Myocyte (in vitro differentiated cells): ENCODE measurements at places on chromosomes 7 and 10. TPM values are rescaled to one million over a fixed set of nuclear protein-coding genes. Genes with fewer than 3 reads are reported as not detected.
A peak's percentile ranks its signal among the peaks of the same experiment; 100 is the strongest.

BAMBI gene
- 0.47 and 4.6 TPM in 2 replicates for total RNA-seq

IGFBP1 gene
- total RNA-seq, result not detected in 2 replicates

ABCB1 gene
- not detected in 2 replicates for total RNA-seq

DNA sequence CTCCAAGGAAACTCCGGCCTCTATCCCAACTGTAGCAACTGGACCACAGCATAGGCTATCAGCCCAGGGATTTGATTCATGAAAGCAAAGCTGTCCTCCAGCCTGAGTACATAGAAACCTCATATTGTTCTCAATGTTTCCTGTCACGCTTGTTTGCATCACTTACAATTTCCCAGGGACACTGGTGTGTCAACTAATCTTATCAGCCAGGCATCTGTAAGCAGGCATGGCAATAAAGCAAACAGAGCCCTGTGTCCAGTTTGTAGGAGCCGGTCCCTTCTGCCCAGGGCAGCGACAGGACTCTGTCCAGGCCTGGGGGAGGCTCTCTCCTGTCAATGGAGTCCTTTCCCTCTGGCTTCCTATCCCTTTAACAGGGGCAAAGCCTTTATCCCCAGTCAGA is 23.0 kb upstream of the CDHR3 start:
- DNase-seq, result no peak

GRCh38 chr10:71435571-71436267 is 39.0 kb downstream of the CDH23 start:
- no peak for DNase-seq

DNA sequence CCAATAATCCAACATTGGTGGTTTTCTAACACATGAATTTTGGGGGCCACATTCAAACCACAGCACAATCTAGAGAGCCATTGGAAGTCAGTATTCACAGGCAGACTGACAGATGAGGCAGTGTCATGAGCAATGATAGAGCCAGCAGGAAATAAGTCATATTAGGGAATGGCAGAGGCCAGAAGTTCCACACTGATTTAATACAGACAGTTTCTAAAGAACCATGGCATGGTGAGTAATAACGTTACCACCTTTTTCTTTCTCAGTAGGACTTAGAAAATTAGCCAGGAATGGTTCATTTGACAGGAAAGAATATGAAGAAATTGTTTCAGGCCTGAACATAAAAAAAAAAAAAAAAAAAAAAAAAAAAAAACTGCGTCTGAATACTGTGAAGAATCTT is 210.3 kb downstream of the GPAM start:
- peak; percentile 40 for DNase-seq

DNA sequence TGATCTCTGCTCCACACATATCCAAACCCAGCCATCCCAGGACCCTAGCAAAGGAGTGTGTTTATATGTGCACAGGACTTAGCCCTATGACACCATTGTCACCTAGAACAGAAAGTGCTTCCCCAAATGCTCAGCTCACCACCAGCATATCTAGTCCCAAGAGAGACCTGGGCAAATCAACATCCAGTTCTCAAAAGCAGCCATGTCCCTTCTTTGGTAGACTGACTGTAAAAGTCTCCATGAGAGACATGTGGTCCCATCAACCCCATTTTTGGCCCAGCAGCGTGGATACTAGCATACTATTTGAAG is 20.9 kb upstream of the ARHGAP22 start:
- no peak for DNase-seq

DNA sequence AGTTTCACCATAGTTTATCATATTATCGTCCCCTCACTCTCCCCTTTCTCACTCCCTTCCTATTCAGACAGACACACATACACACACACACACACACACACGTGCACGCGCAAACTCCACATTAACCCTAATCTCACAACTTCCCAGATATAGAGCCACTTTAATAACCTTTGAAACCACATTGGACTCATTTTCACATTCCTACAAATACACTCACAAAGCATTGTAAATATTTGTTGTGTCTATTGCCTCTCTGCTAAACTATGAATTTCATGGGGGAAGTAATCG is 433.6 kb downstream of the GRM8 start:
- DNase-seq, result no peak

DNA sequence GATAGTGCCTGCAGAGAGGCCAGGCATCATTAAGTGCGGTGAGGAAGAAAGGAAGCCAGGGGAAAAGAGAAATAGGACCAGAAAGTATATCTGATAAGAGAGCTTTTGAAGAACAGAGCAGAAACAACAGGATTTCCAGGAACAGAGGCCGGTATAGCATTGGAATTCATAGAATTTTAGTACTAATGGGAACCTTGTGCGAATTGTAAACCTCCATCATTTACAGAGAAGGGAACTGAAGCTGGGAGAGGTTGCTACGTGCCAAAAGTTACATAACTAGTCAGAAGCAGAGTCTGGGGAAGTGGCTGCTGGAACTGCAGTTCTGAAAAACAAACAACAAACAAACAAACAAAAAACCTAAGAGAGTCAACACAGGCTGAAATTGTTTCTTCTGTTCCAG is 5.4 kb upstream of the ZMYND11 start:
- DNase-seq, result no peak

DNA sequence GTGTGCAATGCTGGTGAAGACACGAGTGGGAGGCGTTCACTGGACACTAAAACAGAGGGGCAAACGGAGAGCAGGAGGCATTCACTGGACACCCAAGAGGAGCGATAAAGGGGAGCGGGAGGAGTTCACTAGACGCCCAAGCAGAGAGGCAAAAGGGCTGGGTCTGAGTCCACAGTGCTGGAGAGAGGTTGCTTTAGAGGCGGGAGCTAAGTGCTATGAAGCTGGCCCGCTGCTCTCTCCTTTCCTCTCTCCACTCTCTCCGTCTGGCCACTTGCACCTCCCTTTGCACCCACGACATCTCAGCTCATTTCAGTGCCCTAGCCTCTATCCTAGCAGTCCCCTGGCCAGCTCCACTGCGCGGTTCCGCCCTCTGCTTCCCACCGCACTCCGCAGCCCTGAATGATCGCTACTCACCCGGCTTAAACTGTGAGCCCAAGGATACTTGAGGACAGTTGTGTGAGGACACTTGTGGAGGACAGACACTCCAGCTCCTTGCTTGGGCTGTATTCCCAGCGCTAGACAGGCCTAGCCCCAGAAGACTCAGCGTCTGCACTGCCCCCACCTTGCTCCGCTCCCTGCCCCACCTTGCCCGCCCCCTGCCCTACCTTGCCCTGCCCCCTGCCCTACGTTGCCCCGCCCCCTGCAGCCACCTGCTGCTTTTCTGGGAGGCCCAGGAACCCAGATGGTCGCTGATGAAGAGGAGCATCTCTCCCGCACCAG is 78.8 kb upstream of the CPXM2 start:
- DNase-seq, result no peak
